Stomach (tissue), 19 donors: ENCODE measurements at places on chromosomes 5 and 9.

DNA sequence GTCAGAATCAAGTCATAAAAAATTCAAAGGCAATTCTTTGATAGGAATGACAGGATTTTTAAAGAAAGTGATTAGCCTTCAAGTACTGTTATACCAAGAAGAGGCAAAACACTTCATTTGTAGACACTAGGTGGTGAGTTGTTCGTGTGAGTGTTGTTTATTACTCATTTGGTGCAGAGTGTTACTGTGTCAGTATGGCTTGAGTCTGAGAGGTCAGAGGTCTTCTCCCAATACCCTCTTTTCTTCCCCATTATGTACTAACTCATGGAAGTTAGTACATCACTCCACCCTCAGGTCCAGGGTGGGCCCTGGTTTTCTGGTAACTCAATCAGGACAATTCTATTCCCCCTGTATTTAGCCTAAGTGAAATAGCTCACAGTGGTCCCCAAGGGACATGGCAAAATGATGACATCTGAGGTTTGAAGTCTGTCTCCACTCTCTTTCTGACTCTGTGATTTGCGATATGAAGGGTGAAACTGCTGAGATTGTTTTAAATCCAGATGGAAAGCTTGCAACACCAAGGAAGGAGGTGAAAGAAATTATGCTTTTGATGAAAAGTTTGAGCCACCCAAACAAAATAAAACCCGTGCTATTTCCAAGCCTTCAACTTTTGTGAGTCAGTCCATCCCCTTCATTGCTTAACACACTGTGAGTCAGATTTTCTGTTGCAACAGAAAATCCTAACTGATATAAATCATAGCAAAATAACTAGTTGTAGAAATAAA, 56.8 kb downstream of the NUDT12 start:
- DNase-seq, result no peak

- DNase-seq, result no peak
These were observed 438.4 kb downstream of the ISL1 start for GRCh38 chr5:51821697-51822096.

- DNase-seq, result no peak
These were observed 35.5 kb downstream of the C9orf50 start for GRCh38 chr9:129585352-129585751.

DNA sequence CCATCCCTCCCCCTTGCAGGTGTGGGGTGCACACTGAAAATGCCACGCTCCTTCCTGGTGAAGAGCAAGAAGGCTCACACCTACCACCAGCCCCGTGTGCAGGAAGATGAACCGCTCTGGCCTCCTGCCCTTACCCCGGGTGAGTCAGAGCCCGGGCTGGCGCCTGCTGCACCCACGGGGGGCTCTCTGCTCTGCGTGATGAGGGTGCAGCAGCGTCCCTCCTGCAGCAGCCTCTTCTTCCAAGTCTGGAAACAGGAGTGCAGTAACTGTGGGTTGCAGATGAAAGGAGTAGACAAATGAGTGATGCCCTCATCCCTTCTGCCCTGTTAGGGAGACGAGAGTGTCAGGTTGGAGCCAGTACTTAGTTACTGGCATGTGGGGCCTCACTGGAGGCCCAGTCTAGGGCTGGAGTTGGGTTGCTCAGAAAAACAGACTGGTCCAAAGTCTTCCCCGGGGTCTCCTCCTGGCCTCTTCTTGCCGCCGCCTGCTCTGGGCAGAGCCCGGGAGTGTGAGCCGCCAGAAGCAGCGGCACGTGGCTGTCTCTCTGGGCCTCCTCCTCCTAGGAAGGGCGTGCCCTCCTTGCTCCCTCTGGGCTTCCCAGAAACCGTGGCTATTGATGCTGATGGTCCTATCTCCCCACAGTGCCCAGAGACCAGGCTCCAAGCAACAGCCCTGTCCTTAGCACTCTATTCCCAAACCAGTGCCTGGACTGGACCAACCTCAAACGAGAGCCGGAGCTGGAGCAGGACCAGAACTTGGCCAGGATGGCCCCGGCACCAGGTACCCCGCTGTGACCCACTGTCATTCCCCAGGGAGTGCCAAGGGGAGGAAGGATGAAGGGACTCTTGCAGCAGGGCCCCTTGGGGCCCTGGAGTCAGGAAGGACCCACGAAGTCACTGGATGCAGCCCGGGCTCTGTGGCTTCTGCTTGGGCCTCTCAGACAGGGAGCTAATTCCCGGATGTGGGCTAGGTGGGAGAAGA, 8.4 kb downstream of the GFI1B start:
- DNase-seq, result no peak

- DNase-seq, result no peak
These were observed 121.7 kb downstream of the ANKRD18B start for GRCh38 chr9:33645706-33646105.

DNA sequence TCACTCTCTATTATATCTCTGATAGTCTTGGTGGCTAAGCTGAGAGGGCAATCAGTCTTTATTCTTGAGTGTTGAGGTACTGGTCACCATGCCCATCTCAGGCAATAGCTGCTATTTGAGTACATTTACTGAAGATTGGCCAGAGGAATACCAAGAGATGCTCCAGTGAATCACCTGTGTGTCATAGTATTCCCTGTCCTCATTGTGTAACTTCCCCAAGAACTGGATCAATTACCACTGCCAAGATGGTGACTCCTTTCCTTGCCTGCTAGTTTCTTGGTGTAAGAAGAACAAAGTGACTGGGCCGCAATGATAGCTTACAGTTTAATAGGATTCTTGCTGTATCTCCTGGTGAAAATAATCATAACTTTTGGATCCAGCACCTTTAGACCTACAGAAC, 418.7 kb upstream of the KIF2A start:
- DNase-seq, result no peak

DNA sequence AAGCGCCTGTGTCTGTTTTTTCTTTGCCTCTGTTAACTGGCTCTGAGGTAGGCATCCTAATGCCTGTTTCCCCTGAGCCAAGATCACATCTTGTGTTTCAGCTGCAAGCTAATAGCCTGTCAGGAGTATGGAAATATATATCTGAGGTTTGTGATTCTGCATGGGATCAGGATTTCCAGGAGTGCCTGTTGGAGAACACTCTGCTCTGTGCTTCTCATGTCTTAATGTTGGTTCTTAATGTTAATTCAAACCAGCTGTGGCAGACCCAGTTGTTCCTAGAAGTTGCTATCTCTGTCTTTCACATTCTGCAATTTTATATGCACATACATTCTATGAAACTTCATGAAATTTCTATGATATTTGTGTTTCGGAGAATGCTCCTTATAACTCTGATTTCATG, 72.1 kb downstream of the PGM5 start:
- DNase-seq, result no peak

DNA sequence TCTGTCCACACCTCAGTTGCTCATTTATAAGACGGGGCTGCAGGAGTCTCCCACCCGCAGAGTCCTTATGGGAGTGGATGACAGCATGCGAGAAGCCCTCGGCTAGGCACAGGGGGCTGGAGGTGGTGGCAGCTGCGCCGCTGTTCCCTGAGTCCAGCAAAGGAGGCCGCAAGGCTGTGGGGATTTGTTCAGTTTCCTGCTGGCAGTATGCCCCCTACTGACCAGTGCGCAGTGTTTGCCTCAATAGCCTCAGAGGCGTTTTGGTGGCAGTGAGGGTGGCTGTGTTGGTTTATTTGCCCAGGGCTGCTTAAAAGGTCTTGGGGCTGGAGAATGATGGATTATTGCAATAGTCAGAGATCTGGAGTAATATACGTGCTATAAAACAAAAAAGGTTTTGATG, 176.3 kb upstream of the OTULINL start:
- DNase-seq, result no peak

GRCh38 chr5:74517700-74518099, 122.8 kb downstream of the ENC1 start:
- no peak for DNase-seq

DNA sequence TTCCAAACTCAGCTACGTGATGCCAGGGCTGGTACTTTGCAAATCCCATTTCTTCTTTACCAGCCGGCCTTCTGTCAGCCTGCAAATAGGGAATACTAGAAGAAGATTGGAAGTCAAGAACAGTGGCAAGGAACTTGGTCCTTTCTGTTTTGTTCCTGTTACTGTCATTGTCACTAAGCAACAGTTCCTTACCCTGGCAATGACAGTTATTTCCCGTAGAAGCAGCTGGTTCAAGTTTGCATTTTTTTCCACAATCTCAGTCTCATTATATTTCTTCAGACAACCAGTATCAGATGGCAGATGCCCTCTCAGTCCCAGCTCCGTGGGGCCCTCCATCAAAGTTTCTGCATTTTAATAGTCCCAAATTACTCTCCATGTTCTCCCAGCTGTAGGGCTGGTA, 9.1 kb upstream of the C1QTNF2 start:
- no peak for DNase-seq

- no peak for DNase-seq
These were observed 669.7 kb downstream of the NR2F1-AS1 start for GRCh38 chr5:92911293-92911692.

DNA sequence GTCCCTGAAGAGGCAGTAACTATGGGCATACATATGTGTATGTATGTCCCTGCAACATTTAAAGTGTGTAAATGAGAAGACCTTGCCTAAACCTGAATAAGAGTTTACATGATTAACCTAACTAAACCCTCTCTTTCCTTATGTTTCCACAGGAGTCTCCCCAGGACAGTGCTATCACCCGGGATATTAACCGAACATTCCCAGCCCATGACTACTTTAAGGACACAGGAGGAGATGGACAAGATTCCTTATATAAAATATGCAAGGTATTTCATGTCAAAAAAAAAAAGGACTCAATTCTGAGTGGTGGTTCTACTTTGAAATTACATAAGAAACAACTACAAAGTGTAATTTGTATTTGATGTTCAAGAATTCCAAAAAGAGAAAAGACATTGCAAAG, 31.7 kb downstream of the GPR21 start:
- no peak for DNase-seq

- no peak for DNase-seq
These were observed 1774.7 kb upstream of the ACO1 start for GRCh38 chr9:30609713-30610112.

DNA sequence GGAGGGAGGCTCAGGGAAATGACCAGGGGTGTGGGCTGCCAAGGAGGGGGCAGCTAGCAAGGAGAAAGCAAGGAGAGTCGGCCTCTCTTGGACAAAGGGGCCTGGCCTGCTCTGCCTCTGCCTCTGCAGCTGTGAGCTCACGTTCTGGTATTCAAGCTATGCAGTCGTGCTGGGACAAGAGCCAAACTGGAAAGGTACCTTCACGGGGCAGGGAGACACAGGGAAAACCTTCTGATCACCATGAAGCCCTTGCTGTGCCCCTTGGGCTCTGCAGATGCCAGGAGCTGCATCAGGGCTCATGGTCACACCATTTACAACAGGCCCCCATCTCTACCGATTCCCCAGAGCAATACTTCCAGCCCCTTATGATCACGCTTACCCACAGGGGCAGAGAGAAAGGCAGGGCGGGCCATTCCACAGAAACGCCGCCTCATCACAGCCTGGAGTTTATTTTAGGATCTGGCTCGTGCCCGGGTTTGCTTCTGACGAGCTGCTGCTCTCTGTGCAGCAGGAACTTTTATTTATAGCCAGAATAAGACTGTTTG, 63.2 kb downstream of the PRRT1B start:
- peak; percentile 87 for DNase-seq

DNA sequence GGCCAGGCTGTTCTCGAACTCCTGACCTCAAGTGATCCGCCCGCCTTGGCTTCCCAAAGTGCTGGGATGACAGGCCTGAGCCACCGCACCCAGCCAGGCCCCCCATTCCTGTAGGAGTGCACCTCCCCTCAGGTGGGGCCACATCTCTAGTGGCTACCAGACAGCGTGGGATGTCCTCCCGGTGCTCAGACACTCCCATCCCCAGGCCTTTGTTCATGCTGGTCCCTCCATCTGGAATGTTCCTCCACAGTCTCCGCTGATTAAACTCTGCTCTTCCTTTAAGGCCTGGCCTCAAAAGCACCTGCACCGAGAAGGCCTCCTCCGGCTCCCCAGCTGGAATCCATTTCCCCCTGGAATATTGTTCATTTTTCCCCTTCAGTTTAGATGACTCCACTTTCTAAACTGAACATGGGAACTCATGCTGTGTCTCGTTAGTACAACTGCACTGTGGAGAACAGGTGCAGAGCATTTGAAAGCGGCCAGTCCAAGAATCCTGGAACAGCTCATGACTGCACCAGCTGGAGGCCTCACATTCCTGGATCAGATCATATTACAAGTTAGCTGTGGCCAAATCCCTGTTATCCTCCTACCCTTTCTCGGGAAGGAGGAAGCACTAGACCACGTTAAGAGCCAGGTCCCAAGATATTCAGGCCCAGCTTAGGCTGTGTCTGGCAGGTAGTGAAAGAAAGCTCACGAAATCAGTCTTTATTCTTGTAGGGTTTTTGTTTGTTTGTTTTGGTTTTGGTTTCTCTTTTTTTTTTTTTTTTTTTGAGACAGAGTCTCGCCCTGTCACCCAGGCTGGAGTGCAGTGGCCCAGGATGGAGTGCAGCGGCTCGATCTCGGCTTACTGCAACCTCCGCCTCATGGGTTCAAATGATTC, 10.8 kb upstream of the PRRC2B start:
- DNase-seq, result peak; percentile 77

DNA sequence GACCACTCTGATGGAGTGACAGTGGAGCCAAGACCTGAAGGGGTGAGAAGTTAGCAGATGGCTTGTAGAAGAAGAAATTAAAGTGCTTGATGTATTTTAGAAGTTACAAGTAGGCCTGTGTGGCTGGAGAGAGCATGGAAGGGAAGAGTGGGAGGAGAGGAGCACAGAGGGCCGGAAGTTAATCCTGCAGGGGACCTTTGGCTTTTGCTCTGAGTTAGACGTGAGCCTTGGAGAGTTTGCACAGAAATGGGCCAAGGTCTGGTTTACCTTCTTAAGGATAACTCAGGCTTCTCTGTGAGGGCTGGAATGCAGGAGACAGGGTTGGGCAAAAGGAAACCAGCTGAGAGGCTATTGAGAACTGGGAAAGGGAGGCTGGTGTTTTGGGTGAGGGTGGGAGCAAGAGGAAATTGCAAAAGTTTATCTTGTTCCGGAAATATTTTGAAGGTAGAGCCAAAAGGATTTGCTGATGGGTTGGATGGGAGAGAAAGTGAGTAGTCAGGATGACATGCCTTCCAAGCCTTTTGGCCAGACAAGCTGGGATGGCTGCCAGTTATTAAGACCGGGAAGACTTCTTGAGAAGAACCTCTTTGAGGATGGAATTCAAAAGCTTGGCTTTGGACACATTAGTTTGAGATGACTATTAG, 17.5 kb upstream of the F2RL1 start:
- no peak for DNase-seq

- peak; percentile 77 for DNase-seq
These were observed at the start of gene CCL21 for GRCh38 chr9:34710023-34710422. CCL21 (minus strand) TSS chr9:34710136; CDS start chr9:34710066, 70 bp downstream.

DNA sequence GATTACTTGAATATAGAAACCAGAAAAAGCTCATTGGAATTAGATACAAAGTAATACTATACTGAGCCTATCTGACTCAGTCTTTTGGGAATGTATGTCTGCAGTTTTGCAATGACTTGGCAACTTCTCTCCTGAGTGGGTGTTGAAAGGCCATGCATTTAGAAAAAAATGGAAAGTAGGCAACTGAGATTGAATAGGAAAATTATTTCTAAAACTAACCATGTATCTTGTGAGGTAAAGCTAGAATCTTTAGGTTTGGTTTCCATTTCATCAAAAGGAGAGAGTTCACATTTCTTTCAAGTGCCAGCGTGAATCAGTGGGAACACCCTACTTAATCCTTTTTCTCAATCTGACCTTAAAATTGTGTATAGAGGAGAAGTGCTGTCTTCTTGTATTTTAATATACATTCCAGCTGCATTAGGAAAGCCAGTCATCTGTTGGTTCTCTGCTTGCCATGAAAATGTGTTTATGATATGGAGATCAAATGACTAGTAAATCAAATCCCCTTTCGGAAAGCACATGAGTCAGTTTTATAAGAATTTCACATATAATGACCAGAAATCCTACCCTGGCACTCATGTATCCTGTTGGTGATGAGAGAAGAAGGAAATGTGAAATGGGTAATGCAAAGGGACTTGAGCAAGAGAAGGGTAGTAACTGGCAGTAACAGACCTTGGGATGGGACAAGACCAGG, 30.4 kb downstream of the NFX1 start:
- no peak for DNase-seq

GRCh38 chr9:137968235-137968634, 90.7 kb downstream of the CACNA1B start:
- no peak for DNase-seq
